ENCODE measurements at places on chromosomes 1 and 21.

- peak; percentile 16 for DNase-seq
Measured at GRCh38 chr1:100612540-100612939, 74.6 kb downstream of the GPR88 start.

DNA sequence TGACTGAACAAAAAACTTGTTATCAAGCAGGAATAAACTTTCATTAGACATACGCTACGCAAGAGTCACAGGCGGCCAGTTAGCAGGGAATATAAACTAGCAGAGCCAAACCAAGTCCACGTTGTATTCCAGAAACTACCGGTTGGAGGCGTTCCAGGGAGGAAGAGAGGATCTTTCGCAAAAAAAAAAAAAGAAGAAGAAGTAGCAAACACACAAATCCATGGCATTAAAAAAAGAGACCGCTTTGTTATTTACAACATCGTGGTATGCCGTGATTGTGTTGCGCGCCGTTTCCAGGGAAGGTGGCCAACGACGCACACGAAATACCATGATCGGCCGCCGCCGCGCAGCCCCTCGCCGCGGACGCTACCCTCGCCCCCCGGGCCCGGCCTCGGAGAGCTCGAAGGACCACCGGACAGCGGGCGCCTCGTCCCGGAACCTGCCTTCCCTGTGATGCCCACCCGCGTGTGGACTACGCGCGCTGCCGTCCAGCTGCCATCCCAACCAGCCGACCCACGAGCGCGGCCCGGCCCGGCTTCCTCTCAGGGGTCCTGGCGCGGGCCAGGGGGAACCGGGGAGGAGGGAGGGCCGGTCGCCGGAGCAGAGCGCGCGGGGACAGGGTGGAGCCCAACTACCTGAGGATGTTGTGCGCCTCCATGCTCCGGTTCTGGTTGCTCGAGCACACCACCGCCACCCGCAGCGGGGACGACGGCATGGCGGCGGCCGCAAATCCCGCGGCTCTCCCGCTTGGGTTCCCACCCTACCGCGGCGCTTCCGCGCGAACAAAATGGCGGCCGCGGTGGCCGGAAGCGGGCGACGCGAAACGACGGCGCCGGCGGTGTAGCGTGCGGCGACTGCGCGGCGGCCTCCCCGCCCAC lies 581 bp downstream of the SSU72 start:
- DNase-seq, result peak; percentile 92

DNA sequence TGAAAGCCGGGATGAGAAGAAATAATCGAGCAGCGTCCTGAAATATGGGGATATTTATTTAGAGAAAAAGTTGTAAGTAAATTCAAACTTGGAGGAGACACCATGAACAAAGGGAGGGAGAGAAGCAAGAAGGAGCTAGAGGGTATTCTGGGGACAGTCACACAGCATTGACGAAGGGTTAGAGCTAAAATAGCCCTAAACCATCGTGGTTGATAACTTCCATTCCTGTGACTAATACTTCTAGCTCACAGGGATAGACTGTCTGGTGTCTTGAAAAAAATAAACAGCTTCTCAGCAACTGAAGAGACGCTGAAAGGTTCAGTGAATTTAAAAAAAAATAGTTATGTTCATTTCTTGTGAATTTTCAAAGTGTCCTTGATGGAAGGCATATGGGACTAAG lies 86.7 kb downstream of the LRRC53 start:
- DNase-seq, result no peak

DNA sequence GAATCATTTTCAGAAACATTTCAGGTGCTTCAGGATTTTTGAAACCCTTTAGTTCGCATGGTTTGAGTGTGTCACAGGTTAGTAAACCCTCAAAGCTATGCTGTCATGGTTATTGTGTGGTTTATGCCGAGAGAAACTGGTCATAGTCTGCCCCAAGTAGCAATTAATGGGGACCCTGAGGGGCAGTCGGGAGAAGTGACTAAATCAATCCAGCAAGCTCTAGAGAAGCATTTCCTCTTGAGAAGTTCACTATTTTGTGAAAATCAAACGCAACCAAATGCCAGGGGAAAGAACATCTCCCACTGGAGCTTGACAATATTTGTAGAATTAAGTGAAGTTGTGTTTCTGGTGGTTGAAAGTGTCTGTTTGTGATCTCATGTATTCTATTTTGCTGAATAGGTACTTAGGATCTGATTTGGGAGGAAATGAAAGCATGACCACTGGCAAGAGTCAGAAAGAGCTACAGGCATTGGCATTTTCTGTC lies 63.0 kb upstream of the BACH1 start:
- DNase-seq, result no peak

DNA sequence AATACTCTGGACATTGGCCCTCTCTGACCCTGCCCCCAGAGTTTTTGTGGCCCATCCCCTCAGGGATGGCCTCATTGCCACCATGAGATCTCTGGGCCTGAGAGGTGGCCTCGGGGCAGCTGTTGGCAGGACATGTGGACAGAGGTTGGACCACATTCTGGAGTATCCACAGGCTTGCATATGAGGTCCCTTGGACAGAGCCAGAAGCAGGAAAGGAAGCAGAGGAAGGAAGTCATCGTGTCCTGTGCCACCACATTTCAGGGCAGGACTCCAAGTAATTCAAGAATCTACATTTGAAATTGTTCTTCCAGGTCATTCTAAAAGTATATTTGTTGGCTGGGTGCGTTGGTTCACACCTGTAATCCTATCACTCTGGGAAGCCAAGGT lies 95.9 kb upstream of the PPP2R5A start:
- DNase-seq, result no peak

- DNase-seq, result no peak
Measured at GRCh38 chr1:205597691-205598314, 34.0 kb downstream of the ELK4 start.

GRCh38 chr21:43727519-43728153 lies 8.7 kb downstream of the PDXK start:
- DNase-seq, result no peak
